ENCODE measurements at places on chromosomes 11 and 22.
A peak's percentile ranks its signal among the peaks of the same experiment; 100 is the strongest.

GRCh38 chr11:77300695-77301094 lies 791 bp downstream of the GDPD4 start:
- DNase-seq = no peak

- DNase-seq = no peak
Measured at GRCh38 chr11:113908098-113908497, 3.5 kb downstream of the HTR3B start.

GRCh38 chr11:45365961-45366618 lies 79.9 kb upstream of the SYT13 start:
- DNase-seq = no peak

DNA sequence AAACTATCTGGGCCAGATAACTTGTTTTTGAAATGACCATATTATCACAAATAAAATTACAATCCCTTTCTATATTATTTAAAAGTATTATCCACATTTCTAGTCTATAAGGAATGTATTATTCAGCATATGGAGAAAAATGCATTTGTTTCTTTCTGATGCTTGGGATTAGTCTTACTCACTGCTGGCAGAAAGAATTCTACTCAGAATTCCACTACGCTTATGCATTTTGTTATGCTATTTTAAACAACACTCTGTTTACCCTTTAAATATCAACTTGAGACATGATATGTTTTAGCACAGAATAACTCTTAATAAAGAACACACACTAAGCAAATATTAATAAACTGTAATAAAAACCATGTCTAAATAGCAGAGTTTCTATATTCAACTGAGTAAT lies 77.6 kb upstream of the ANO3 start:
- no peak for DNase-seq

DNA sequence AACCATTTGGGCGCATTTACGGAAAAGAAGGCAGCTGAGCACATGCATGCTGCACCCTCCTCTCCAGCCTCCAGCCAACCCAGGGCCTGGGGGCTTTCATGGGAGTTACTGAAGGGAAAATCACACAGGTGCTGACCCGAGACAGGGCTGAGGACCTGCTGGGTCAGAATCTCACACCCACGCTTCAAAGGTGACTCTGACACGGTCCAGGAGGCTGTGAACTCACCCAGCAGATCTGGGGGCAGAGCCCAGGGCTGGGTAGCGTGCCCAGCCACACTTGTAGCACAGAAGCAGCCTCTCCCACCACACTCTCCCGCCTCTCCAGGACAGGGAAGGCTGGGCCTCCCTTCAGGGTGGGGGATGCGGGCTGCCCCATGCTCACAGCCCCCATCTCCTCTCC lies 347.6 kb downstream of the CTTN start:
- DNase-seq = no peak

DNA sequence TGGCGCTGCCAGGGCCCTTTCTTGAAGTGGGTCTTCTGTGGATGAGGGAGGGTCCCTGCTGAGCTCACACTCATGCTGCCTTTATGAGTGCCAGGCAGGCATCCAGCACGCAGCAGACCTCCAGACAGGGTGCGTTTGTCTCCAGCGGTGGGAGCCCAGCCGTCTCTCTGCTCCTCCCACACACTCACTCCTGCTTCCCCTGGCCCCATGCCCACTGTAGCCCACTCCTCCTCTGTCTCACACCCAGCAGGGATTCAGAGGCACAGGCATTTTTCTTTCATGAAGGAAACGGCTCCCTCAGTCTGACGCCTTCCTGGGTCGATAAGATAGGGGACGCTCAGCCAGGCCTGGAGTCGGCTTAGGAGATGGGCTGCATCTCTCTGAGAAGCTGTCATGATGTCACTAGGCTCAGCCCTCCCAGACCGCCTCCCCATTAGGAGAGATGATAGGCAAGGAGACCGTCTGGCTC lies 183.9 kb upstream of the NCAM1 start:
- no peak for DNase-seq

GRCh38 chr11:122756417-122756816 lies 81.9 kb upstream of the CRTAM start:
- DNase-seq = peak; percentile 65

- peak; percentile 5 for DNase-seq
Measured at GRCh38 chr11:105189581-105189980, 50.0 kb upstream of the CARD18 start.

DNA sequence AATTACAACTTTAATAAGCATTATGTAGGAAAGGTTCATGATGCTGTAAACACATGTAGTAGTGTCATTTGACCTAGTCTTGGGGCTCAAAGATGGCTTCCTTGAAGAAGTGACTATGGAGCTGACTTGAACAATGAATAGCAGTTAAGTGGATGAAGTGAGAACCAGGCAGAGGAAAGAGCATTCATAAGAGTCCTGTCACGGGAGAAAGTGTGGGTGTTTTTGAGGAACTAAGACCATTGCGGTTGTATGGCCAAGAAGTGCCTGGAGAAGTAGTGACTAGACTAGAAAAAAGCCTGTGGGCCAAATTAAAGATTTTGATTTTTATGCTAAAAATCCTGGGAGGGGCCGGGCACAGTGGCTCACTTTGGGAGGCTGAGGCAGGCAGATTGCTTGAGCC lies 7.2 kb upstream of the IL18BP start:
- no peak for DNase-seq

GRCh38 chr11:90818196-90818745 lies 595.4 kb upstream of the CHORDC1 start:
- no peak for DNase-seq

GRCh38 chr11:26571861-26572654 lies at the start of gene MUC15:
Gene MUC15, minus strand, starts transcription at chr11:26572263. Its CDS starts 5,169 bp downstream, at chr11:26567094.
- no peak for DNase-seq

DNA sequence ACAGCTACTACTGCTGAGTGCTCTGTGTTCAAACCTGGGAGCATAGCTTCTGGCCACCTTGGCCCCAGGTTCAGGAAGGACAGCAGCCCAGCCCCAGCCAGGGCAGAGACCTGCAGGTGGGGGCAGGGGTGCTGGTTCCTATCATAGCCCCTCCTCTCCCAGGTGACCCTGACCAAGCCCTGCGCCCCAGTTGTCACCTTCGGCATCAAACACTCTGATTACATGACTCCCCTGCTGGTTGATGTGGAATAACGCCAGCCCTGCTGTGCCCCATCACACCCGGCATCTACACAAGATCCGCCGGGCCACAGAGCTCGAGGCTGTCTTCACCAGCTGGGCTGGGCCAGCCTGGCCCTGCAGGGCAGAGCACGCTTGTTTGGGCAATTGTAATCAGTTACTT lies 6.9 kb downstream of the SCGB1C1 start:
- DNase-seq = no peak

DNA sequence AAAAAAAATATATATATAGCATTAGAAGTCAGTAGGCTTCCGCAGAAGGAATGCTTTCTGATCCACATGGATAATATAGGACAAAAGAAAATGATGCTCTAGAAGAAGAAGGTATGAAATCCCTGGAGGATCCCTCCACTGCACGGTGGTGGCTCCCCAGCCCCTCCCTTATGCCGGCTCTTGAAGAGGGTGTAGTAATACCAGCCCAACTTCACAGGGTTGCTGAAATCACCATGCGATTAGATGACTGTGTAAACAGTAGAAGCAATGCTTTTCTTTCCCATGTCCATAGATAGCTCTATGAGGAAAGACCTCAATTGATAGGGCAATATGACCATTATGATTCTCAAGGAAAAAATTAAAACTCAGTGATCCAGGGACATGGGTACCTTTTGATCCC lies 3.2 kb upstream of the ETS1 start:
- no peak for DNase-seq

Data from natural killer cell (primary cell).